Activated T-cell treated with anti-CD3 and anti-CD28 coated beads, Interleukin-2, amount 50 U/mL, for 4 hours (primary cell): ENCODE measurements at places on chromosomes 11 and 22.

DNA sequence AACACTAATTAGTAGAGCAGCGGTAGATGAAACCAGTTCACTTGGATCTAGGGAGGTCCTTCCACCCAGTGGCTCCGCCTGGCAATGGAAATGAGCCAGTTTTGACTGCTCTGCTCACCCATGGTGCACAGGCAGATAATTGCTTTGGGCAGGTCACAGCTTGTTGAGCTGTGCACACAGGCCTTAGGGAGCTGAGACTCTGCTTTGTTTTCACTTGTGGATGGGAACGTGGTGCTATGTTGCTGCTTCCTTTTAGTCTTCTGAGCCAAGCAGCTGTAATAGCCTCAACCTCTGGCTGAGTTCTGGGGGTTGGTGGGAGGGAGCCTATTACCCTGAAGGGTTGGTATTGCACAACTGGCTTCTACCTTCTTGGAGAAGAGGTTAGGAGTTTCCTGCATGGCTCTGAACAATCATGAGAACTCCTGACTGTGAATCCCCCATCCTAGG is 262.3 kb upstream of the MTNR1B start:
- DNase-seq, result no peak

DNA sequence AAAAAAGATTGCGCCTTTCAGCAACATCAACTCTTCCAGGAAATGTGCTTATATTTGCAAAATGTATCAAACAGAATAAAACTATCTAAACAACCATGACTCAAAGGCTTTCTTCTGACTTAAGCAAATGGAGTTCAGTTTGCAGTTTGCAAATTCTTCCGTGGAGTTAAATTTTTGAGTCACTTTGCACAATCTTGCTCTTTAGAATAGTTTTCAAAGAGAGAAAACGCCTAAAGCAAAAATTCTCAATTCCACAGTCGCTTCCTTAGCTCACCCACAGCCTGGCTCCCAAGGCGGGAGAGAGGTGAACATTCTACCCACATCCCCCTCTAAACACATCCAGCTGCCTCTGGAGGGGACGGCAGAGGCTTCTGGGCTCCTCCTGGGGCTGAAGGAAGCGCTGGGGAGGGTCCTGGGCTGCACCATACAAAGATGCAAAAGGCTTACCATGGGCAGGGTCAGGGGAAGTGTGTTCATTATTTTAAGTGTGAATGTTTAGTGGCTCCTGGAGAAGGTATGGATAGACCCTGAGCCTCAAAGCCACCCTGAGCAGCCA is 1487.3 kb downstream of the TBC1D22A start:
- DNase-seq, result no peak

GRCh38 chr22:21013657-21014201 is 1.2 kb upstream of the P2RX6 start:
- DNase-seq, result no peak

DNA sequence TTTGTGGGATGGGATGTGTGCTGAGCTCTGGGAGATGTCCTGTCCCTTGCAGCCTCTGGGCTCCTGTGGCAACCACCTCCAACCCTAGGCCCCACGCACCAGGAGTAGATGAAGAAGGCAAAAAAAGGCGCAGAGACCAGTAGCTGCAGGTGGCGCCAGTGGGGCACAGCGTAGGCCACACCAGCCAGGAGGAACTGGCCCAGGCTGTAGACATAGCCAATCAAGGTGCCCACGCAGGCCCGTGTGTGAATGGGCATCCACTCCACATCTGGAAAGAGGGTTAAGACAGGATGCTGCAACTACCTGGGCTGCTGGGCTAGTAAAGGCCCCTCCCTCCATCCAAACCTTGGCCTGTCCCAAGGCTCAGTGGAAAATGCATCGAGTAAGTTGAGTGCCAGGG is 3.0 kb downstream of the SLC22A6 start:
- no peak for DNase-seq

DNA sequence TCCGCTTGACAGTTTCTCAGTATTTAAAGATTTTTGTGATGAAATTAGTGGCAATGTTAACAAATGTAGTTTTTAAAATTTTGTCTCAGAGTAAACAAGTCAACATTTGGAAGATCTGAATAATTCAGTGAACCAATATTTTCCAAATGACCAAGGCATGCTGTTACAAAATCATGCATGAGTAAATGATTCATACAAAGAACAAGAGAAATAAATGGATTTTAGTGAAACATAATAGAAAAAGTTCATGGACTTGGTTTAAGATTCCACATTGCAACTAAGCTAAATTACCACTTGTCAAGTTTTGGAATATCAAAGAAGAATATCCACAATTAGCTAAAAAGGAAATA is 125.7 kb upstream of the SNX19 start:
- DNase-seq, result no peak

DNA sequence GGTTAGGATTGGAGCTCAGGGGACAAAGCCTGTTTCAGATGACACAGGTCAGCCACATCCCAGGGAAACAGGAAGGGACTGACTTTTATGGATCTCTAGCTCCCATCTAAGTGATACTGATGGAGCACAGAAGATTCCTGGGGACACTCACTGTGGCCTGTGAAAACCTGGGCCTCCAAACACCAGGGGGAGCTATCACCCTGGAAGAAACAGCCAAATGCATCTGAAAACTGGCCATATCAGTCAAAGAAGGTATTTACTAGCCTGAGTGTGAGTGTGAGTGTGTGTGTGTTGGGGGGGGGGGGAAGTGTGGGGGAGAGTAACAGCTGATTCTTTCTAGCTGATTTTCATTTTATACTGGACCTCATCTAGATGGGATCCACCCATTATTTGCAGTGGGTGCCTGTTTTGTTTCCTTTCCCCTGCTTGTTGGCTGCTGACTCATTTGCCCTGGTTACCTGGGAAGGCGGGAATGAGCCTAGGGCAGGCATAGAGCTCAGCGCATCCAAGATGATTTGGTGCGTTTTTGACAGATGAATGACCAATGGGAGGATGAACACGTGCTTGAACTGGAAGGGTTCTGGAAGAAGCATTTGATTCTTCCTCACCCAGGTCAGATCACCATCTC is 284.0 kb downstream of the KIRREL3 start:
- no peak for DNase-seq

- DNase-seq, result no peak
Observed at GRCh38 chr11:133985981-133986944, 29.5 kb upstream of the IGSF9B start.

GRCh38 chr11:23353611-23354010 is 493.3 kb upstream of the CCDC179 start:
- no peak for DNase-seq
